ENCODE measurements at places on chromosomes 2 and 18. TPM values are rescaled to one million over a fixed set of nuclear protein-coding genes. Genes with fewer than 3 reads are reported as not detected.

The CCDC68 gene
- total RNA-seq, result 16.0 TPM

The ARL6IP6 gene
- 32.8 TPM for total RNA-seq

The DCDC2C gene
- not detected for total RNA-seq

The VWC2L gene
- total RNA-seq, result not detected

The TXNDC2 gene
- not detected for total RNA-seq

The ADD2 gene
- total RNA-seq, result 0.14 TPM

The EFEMP1 gene
- total RNA-seq, result 14.7 TPM

The SERPINB10 gene
- not detected for total RNA-seq

The SNRNP200 gene
- total RNA-seq, result 143 TPM

The GRHL1 gene
- 11.7 TPM for total RNA-seq

The MRPL19 gene
- total RNA-seq, result 53.3 TPM

- DNase-seq, result no peak
These were observed 46.6 kb downstream of the PLCL1 start for GRCh38 chr2:197850882-197851450.

DNA sequence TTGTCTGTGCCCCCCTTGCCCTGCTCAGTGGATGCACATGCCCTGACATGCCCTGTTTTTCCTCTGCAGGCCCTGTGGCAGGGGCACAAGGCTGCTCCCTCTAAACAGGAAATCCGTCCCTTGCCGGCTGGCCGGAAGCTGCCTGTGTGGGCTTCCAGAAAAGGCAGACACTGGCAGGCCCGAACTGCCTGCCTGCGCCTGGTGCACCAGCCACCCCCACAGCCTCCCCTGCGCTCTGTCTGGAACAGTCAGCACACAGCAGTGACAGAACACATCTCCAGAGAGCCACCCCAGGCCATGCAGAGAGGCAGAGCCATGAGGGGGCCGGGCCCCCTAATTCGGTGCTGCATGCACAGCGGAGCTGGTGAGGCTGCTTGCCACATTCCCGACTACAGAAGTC is 33.5 kb downstream of the LOXHD1 start:
- DNase-seq, result no peak

DNA sequence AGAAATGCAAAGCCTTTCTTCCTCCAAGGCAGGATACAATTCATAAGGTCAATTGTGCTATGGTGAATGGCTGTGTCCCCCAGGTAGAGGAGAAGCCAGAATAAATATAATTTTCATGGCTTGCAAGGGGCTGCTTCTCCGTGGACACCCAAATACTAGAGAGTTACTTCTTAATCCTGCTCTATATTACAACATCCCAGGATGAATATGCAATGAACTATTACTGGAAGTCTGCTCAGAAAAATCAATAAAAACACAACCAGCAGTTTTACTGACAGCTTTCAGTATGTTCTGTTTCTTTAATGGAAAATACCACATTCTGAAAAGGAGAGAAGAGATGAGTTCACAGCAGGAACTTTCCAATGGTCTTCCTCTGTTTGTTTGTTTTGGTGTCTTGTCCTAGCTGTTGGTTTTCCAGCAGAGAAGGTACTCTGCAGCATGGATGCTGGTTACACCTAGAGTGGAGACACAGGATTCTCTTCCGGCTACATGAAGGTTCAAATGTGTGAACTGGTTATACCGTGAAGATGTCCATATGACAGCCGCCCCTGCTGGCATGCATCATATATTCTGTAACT is 213.0 kb downstream of the PID1 start:
- no peak for DNase-seq

- DNase-seq, result no peak
These were observed 151.4 kb downstream of the LDLRAD4 start for GRCh38 chr18:13369756-13370510.

DNA sequence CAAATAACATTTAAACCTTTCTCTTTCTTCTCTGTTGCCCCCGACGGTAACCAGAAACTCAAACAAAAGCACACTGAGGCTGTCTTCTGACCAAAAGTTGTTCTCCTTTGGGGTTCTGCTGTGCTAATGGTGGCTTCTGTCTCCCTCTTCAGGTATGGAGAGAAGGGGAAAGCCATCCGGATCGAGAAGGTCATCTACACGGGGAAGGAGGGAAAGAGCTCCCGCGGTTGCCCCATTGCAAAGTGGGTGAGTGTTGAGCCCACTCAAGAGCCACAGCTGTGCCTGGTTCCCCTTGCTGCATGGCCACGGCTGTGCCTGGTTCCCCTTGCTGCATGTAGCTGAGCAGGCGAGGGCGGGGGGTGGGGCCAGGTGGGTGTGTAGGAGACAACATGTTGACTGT is 67.4 kb downstream of the BOLA3 start:
- DNase-seq, result no peak

GRCh38 chr2:121245120-121245820 is 39.7 kb downstream of the TFCP2L1 start:
- DNase-seq, result no peak

DNA sequence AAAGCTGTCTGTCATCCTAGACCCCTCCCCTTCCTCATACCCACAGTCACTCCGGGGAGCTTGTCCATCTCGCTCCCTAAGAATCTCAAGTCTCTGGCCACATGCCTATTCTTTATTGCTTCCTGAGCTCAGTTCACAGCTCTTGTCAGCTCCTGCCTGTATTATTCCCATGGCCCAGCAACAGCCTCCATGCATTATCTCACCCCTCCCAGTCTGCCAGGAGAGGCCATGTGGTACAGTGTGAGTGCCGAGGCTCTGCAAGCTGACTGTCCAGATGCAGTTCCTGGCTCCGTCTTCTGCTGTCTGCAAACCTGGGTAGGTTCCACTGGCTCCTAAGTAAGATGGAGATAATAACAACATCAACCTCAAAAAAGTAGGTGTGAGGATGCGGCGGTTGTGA is 79.7 kb downstream of the MRPS9 start:
- no peak for DNase-seq

- no peak for DNase-seq
These were observed 289.2 kb upstream of the HDAC4 start for GRCh38 chr2:239689985-239690384.

DNA sequence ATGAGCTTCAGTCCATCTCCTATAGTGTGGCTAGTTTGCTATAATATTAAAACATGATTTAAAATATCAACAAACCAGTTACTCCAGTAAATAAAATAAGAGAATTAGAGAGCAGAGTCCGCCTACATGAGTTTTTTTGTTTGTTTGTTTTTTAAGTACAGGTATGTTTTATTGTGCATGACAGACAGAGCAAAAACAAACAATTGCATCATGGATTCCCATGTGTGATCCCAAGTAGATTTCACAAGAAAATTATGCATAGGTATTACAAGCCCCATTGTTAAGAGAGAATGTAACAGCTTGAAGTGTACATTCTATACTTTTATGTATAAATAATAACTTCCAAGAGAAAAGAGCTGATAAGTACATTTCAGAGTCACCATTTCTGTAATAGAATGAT is 21.0 kb downstream of the SULT1C3 start:
- DNase-seq, result no peak

- peak; percentile 22 for DNase-seq
These were observed 139.7 kb downstream of the HRH4 start for GRCh38 chr18:24600076-24600654.

DNA sequence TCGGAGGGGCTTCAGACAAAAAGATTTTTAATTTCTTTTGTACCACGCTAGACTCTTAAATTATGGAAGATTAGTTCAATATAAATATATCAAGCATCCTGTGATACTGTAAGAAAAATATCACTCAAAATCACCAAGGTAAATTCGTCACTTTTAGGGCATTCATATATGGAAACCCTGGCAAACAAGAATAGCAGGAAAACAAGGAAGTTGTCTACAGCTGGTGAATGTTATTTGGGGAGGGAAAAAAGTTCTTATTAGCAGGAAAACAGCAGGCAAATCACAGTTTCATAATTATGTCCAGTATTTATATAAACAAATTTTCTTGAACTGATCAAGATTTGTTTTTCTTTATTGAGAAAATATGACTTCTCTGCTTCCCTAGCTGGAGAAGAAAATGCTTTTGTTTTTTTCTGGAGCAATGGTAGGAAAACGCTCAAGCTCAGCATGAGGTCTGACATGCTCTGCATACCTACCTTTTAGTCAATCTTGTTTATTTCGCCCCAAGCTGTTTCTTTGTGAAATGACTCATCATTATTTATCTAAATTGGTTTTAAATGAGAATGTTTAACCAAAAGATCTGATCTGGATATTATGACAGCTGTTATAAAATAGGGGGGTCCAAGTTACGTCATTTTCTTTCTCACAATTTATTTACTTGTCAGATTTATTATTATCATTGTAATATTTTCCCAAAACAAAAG is 14.7 kb downstream of the LINC00305 start:
- DNase-seq, result peak; percentile 8

- no peak for DNase-seq
These were observed 73.5 kb upstream of the SPTBN1 start for GRCh38 chr2:54382601-54383000.
